ENCODE measurements at places on chromosomes 12 and 14.

DNA sequence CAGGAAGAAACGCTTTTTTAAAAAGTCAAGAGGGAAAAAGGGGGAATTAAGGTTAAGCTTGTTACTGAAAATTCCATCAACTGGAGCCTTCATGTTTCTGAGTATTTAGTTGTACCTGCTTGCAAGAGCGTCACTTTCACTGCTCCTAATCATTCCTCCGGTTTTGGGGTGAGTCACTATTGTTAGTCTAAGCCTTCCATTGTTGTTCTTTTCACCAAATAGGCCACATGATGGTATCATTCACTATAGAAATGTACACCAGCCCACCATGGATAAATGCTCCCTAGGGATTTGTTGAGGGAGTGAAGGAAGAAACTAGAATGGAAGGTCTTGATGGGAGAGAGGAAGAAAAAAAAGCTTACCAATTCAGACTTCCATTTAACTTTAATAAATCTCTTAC, 3.0 kb downstream of the IL22 start:
- no peak for DNase-seq

GRCh38 chr12:80064269-80064668, 35.1 kb upstream of the OTOGL start:
- no peak for DNase-seq

DNA sequence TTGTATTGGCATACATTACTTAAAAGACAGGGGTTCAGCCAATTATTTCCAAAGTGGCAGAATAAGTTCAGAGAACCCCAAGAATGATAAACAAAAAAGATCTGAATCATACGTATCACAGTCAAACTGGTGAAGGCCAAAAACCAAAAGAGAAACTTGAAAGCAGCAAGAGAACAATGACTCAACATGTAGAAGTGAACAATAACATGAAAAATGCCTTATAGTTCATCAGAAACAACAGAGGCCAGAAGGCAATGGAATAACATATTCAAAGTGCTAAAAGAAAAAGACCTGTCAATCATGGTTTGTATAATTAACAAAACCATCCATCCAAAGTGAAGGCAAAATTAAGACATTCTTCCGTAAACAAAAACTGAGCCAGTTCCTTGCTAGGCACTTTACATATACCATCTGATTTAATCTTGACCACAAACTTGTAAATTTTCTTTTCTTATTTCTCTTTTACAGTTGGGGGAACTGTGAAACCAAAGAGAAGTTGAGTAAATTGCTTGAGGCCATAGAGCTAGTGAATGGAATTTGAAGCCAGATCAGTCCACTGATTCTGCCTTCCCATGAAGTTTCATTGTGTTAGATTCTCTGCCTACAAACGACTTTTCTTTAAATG, 232.1 kb upstream of the SEL1L start:
- no peak for DNase-seq

GRCh38 chr12:106564678-106565329, 18.0 kb upstream of the RFX4 start:
- no peak for DNase-seq

GRCh38 chr12:4663971-4664505, 15.1 kb downstream of the NDUFA9 start:
- no peak for DNase-seq

DNA sequence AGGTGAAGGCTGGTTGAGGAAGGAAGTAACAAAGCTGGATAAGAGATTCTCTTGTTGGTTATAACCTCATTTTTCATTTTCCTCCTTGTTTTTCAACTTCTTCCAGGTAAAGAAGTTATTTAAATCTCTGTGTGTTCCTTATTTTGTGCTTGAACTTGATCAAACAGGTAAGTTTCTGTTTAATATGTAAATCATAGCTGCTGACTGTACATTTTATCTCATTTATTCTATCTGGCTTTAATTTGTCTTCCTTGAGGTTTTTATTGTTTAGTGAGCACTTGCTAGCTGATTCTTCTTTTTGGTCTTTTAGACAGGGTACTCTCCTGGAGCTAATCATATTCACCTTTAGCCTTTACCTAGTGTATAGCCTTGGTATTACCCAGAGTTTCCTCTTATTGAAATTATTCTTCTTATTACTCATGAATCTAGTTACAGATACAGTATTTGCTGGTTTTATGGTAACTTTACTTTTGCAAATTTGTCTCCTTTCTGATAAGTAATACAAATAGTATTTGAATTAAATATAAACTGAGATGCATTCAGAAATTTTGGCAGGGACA, 42.4 kb downstream of the TXNRD1 start:
- DNase-seq = no peak

GRCh38 chr12:127819056-127819455, 447.9 kb upstream of the TMEM132C start:
- no peak for DNase-seq

DNA sequence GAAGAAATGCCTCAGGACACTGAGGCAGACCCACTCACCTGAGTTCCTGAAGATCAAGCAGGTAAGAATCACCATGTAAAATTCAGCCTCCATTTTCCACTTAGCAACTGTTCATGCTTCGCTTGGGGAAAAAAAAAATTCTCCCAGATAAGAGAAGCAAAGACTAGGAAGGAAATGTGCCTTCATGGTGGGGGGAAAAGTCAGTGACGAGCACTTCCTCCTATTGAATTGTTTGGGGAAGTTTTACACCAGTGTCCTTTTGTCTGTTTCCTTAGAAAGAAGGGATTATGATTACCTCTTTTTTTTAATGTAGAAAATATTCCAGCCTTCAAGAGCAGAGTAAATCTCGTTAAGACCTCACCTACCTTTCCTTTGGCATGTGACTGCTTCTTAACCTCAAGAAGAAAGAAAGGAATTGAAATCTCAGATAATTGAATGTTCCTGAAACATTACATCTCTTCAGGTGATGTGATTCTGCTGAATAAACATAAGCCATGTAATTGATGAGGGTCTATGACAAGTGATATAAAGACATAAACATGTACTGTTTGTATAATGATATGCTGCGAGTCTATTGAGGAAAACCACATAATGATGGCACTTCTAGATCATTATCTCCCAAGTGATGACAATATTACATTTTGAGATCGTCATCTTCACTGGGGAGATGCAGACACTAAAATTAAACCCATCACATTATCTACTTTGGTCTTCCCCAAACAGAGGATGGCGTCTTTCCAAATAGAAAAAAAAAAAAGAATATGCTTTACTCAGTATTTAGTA, at the start of gene PTPRB:
Gene PTPRB (minus strand): TSS at position 127 of the 783 bp plus-strand sequence. CDS start 34 bp downstream, at position 93.
- no peak for DNase-seq

DNA sequence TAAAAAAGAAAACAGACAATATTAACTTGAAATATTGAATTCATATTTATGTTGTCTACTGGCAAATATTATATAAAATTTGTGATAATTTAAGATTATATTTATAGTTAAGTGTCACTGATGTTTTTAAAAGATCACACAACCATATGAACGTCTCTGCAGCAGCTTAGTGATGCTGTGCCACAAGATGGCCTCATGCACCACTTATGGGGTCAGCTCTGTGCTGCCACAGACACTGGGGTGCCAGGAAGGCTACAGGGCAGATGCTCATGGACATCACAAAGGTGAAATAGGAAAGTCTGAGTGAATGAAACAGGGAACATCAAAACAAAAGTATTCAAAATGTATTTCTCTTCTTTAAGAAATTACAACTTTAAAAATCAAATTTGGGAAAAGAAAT, 13.1 kb downstream of the ATXN3 start:
- DNase-seq = no peak

GRCh38 chr14:72653026-72653425, 240.9 kb downstream of the DPF3 start:
- DNase-seq = no peak

DNA sequence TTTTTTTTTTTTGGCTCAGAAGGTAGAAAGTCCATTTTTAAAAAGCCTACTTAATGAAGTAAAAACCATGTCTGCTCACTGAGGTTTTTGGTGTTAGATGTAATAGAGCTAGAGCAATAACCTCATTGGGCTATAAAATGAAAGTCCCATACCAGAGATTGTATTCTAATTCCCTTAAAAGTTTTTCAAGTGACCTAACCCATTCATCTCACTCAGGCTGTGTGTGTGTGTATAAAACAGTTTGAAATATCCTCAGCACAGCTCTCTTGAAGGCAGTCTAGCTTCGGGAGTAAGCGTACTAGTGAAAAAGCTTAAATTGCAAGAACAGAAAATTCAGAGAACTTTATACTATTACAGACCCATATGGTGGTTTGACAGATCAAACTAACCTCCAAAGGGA, 313.8 kb downstream of the CEP128 start:
- no peak for DNase-seq

GRCh38 chr14:97380539-97380941, 583.4 kb downstream of the VRK1 start:
- no peak for DNase-seq

DNA sequence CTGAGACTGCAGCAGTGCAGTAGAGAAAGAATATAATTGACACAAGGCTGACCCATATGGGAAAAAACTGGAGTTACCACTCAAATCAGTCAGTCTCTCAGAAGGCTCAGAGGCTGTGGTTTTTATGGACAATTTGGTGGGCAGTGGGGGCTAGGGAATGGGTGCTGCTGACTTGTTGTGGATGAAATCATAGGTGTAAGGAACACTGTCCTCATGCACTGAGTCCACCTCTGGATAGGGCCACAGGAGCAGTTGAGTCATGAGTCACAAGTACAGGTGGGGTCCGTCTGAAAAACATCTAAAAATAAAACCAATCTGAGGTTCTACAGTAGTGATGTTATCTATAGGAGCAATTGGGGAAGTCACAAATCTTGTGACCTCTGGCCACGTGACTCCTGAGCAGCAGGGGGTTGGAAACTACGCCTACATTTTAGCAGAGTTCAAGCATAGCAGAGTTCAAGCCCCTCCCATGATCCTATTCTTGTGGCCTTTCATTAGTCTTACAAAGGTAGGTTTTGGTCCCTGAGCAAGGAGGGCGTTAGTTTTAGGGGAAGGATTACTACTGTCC, 18.1 kb upstream of the SGPP1 start:
- no peak for DNase-seq

DNA sequence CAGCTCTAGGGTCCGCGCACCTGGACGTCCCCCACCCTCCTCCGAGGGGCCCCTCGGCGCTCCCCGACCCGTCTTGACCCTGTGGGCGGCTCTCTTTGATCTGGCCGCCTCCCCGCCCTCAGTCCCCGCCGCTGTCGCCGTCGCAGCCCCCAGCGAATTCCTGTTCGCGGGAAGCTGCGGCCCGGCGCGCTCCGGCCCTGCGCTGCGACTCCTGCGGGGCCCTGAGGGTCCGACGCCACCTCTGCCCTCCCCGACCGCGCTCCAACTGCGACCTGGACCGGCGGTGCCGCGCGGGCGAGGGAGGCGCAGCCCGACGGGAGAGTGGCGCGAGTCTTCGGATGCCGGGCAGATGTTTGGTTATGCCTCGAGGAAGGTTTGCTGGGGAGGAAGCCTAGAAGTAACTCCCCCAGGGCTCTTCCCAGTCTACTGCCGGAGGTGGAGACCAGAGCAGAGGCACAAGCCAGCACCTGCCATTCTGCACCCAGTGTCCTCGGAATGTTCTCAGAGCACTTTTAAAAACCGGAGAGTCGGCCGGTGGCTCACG, 440 bp upstream of the ISM2 start:
- no peak for DNase-seq

DNA sequence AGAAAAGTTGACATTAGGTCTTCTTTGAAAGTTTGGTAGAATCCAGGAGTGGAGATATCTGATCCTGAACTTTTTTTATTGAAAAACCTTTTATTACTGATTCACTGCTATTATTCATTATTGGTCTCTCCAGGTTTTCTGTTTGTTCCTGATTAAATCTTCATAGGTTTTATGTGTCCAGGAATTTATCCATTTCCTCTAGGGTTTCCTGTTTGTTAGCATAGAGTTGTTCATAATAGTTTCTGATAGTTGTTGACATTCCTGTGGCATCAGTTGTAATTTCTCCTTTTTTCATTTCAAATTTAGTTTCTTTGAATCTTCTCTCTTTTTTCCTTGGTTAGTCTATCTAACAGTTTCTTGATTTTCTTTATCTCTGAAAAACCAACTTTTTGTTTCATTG, 370.3 kb downstream of the SLC6A15 start:
- no peak for DNase-seq

GRCh38 chr14:52949249-52949648, 1.6 kb downstream of the FERMT2 start:
- DNase-seq = no peak

DNA sequence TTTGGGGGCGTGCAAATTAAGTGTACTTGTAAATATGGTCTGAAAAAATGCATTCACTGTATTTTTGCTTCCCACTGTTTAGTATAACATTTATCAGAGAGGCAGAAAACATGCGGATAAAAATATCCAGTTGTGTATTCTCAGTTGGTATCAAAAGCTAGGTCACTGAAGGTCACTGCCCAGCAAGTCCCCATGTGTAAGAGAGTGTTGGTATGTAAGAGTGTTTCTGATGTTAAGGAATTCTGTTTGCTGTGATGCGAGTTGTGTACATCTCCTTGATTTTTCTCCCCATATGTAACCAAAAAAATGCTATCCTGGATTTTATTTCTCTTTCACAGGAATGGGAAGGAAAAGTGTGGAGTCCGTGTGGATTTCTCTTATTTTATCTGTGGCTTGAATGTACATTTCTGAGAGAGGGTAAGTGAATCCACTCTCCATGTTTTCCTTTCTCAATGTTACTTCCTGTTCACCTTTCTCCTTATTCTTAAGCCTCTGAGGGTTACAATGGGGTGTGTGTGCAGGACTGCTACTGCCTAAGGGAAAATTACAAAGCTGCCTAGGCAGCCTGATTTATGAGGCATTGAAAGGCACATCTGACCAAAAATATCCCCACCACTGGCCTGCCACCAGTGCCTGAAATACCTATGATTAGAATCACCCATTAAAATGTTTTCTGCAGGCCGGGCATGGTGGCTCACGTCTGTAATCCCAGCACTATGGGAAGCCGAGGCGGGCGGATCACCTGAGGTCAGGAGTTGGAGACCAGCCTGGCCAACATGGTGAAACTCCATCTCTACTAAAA, 97.9 kb upstream of the USP44 start:
- no peak for DNase-seq

GRCh38 chr12:42957136-42957535, 367.6 kb upstream of the PRICKLE1 start:
- DNase-seq = no peak

DNA sequence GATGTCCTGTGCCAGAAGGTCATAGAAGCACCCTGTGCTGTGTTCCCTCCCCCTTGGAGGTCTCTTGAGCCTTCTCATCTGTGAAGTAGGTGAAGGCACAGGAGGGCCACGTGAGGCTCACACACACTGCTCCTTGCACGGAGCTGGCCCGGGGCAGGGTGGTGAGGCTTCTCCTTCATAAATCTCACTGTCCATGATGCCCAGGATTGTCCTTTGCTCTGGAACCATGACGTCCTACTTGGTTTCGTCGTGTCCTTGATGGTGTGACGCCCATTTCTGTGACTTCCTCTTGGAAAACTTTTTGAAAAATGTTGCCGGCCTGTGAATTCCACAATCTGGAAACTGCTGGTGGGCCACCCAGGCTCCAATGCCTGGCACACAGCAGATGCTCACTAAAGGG, 34.4 kb downstream of the SH2B3 start:
- DNase-seq = no peak

GRCh38 chr12:19387161-19387560, 52.1 kb upstream of the AEBP2 start:
- no peak for DNase-seq

DNA sequence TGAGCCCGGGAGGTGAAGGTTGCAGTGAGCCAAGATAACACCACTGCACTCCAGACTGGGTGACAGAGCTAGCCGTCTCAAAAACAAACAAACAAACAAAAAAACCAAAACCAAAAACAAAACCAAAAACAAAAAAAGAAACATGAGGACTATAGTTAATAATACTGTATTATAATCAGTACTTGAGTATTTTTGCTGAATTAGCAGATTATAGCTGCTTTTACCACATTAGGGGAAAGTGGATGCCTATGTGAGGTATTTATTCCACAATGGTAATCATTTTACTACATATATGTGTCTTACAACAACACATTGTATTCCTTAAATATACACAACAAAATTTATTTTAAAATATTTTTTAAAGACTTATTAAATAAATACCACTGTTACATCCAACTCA, 101.4 kb upstream of the PPP4R3A start:
- DNase-seq = no peak

Data from effector CD4-positive, alpha-beta T cell (primary cell).